ENCODE measurements at places on chromosomes 5 and 9.

DNA sequence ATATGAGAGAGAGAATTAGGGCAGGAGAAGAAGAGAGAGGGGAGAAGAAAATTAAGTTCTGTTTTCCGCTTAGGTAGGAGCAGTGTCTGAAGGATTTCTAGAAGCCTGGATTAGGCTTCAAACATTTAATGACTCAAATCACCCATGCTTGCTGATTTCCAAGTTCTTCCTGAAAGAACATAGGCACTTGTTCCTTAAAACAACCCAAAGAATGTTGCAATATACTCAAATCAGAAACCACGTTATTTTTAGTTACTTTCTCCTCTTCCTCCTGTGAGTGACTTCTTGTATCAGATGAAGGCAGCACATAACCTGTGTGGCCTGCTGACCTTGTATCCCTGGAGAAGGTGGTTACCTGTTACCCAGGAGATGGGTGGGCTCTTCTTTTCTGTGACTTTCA lies 351.5 kb upstream of the KLF4 start:
- no peak for DNase-seq

DNA sequence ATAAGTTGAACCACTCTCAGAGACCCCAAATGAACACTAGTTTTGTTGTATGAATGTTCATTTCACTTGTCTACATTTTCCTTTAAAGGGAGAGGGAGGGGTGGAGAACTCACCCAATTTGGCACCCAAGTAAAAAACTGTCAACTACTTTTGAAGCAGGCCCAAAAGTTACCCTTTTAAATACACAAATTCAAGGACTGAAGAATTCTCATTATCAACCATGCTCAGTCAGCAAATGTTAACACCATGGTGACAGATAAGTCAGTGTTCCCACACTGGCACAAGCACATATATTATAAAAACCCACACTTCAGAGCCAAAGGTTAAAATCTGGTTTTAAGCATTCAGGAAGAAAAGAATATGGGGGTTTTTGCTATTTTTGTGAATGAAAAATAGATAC lies 31.6 kb downstream of the CSNK1A1 start:
- DNase-seq: no peak

GRCh38 chr9:75950998-75951397 lies 60.5 kb downstream of the PCSK5 start:
- DNase-seq: no peak

DNA sequence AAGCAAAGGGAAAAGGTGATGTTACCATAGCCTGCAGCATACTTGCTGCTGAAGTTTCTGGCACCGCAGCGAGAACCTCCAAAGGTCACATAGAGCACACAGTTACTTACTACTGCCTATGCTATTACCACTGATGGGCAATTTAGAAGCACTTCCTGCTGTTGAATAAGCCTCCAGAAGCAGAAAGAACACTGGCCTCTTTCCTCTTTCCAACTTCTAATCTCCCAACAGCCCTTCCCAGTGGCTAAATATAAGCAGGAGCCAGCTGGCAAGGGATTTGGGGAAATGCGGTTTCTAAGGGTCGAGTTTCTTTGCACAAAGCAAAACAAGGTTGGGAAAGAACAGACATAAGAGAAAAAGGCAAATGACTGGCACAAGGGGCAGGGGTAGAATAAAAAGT lies 669.2 kb upstream of the ACO1 start:
- no peak for DNase-seq

DNA sequence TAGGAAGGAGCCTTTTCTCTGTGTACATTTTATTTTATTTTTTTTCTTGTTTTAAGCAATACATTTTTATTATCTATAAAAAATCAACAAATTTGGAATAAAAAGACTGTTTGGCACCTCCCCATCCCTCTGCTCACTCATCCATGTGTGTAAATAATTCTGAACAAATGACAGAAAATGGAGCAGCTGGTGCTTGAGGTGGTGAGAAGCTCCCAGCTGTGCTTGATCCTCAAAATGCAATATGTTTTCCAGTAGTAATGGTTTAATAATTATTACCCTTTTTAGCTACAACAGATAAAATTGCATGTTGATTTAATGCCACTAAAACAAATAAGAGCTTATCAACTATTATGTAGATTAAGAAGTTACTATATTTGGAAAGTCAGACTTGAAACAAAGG lies 132.5 kb downstream of the CDH18 start:
- no peak for DNase-seq

DNA sequence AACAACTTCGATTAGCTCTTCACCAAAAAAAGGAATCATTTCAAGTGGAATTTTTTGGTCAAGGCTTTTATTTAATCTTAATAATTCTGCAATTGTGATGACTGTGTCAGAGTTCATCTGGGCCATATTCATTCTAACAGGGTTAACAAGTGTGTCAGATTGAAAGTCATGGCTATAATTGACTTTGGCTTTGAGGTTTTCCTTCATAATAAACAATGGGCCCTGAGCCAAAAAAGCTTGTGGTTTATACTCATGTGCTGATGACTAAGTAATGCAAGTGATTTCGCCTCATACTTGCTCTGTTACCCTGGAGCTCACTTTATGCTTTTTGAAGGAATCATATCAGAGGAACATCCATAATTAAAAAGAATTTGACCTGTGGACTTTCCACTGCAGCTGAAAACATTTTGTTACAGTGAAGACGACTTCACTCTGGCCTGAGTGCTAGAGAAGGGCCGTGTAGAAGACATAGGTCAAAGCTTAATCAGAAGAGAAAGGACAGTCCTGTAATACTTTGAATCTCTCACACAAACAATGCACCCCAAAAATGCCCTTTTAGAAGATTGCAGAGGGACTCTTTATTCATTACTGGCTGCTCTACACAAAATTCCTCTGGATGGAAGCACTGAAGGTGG lies 101.7 kb downstream of the GDNF start:
- no peak for DNase-seq

DNA sequence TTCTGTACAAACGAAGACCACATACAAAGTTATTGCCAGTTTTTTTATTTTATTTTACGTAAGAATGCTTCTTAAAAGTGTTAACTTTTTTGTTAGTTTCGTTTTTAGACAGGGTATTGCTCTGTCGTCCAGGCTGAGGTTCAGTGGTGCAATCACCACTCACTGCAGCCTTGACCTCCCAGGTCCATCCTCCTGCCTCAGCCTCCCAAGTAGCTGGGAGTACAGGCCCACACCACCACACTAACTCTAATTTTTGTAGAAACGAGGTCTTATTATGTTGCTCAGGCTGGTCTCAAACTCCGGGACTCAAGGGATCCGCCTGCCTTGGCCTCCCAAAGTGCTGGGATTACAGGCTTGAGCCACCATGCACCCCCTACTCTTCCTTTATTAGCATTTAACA lies 2.3 kb upstream of the DNAJA1 start:
- no peak for DNase-seq

DNA sequence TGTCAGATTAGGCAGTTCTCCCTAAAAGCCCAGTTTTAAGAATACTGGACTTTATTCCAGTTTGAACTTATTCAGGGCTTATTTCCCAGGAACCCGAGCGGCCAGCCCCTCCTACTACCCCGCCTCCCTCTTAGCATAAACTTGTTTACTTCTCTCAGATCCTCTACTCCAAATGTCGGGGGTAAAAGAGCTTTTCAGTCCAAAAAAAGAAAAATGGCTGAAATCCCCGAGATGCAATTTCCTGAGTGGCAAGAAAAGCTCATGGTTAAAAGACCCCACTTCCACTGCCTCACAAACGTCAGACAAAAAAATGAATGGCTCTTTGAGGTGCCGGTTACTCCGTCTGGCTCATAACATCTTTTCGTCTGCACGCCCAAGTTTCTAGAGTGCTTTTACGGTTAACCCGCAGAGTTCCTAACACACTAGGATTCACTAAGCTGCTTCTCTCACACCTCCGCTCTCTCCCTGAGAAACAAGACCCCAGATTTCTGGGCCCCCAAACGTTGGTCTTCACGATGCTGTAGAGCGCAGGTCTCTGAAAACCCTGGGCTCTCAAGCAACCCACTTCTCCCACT lies 402 bp downstream of the BRD8 start:
- no peak for DNase-seq

DNA sequence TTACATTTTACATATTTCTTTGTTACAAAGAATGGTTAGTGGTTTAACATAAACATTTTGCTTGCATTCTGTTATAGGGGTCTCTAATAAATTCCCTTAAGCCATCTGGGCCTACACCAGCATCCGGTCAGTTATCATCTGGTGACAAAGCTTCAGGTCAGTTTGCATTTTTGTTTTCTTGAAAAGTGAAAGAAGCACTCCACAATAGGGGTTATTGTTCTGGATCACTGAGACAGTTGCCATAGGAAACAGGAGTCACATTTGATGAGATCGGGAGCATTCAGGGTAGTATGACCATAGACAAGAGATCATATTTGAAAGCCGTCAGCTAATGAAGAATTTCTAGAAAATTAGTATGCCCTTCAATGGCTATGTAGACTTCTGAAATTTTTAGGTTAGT lies 63.6 kb downstream of the NUP214 start:
- no peak for DNase-seq

Measured in CD4-positive, alpha-beta T cell treated with Interleukin-15 for 1 hour (primary cell).